GM13976 (cell line): ENCODE measurements at places on chromosomes 11 and 22.

DNA sequence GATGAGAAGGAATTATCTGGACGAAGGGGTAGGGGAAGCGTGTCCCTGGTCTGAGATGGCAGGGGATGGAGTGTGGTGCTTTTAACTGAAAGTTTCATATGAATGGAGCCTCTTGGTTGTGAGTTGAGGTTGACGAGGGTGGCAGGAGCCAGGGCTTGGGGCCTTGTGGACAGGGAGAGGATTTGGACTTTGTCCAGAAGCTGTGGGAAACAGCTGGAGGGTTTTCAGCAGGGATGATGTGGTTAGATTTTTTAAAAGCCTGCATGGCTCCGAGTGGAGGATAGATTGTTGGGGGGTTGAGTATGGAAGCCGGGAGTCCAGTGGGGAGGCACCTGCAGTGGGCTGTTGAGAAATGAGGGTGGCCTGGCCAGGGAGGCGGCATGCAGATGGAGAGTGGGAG lies 24.8 kb downstream of the MYO7A start:
- no peak for DNase-seq

- no peak for DNase-seq
Observed at GRCh38 chr11:115724666-115725065, 220.5 kb upstream of the CADM1 start.

DNA sequence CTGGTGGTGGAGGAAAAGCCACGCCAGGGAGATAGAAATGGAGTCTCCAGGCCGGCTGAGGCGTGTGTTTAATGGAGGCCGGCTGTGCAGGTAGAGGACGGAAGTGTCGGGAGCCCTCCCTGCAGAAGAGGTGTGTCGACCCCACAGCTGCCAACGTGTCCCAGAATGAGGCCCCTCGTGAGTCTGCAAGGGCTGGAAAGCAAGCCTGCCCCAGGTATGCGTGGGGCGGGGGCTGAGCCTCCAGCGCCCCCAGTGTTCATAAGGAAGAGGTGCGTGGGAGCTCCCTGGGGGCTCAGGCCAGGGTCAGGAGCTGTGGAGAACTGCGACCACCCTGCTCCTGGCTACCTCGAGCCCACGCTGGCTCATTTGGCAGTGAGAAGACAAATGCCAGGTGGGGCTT lies 38.0 kb upstream of the JAM3 start:
- DNase-seq = no peak

DNA sequence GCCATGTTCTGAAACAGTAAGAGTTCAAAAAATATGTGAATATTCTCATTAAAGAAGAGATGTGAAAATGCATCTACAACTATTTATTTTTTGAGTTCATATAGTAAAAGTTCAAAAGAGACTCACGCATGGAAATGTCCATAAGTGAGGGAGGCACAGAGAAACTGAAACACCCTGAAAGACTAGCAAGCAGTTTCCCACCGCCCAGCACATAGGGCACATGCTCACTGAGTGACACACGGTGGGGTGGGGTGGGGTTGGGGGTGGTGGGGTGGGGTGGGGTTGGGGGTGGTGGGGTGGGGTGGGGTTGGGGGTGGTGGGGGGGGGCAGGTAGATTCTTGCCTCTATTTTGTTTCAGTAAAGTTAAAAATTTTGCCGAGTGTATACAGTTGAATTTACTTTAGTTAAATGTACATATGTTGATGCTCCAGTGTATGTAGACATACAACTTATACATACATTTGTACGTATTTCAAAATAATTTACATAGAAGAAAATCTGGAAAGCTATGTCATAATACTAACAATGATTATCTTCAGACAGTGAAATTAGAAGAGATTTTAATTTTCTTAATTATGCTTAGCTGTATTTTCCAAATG lies 6.3 kb downstream of the CCDC34 start:
- no peak for DNase-seq

DNA sequence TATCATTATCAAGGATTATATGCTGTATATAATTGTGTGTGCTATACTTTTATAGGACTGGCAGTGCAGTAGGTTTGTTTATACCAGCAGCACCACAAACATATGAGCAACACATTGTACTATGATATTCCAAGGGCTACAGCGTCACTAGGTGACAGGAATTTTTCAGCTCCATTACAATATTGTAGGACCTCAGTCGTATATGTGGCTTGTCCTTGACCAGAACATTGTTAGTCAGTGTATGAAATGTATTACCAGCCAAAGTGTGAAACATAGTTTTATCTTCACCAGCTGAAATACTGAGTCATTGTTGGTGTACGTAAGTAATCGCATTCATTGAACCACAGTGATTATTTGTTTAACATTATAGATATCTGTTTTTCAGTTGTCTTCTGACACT lies 20.4 kb downstream of the JHY start:
- DNase-seq = no peak
